ENCODE measurements at places on chromosomes 1 and 21.

GRCh38 chr1:14919751-14920150, 233.8 kb upstream of the TMEM51 start:
- DNase-seq: no peak

- DNase-seq: no peak
Observed at GRCh38 chr1:12661606-12662219, 17.8 kb downstream of the AADACL4 start.

DNA sequence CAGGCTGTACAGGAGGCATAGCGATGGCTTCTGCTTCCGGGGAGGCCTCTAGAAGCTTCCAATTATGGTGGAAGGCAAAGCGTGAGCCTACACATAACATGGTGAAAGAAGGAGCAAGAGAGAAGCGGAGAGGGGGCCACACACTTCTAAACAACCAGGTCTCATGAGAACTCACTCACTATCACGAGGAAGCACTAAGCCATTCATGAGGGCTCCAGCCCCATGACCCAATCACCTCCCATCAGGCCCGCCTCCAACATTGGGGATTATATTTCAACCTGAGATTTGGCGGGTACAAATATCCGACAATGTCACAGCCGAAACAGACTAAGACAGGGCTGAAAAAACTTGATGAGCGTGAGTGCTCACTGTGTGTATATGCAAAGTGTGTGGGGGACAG, 89.3 kb upstream of the CNIH3 start:
- no peak for DNase-seq

- DNase-seq: no peak
Observed at GRCh38 chr1:171247501-171247900, 793 bp upstream of the FMO1 start.

- peak; percentile 14 for DNase-seq
Observed at GRCh38 chr1:174021591-174022079, 522 bp downstream of the RC3H1 start.

- no peak for DNase-seq
Observed at GRCh38 chr1:65431111-65431705, 10.7 kb downstream of the LEPR start.

- no peak for DNase-seq
Observed at GRCh38 chr1:230728710-230729392, 14.9 kb upstream of the AGT start.

GRCh38 chr1:186183970-186184628, 191.0 kb downstream of the TPR start:
- DNase-seq: no peak

DNA sequence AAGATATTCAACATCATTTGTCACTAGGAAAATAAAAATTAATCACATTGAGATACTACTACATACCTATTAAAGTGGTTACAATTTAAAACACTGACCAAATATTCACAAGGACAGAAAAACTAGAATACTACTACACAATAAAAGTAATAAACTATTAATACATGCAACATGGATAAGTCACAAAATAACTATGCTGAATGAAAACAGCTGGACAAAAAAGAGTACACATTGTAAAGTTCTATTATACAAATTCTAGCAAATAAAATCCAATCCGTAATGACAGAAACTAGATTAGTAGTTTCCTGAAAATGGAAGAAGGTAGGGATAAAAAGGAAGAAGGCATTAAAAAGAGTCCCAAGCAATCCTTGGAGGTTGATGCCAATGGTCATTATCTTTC, 348.7 kb upstream of the PTBP2 start:
- DNase-seq: no peak

GRCh38 chr1:214747050-214747635, 144.1 kb downstream of the CENPF start:
- no peak for DNase-seq

GRCh38 chr1:229073251-229073650, 197.7 kb upstream of the RAB4A start:
- no peak for DNase-seq

DNA sequence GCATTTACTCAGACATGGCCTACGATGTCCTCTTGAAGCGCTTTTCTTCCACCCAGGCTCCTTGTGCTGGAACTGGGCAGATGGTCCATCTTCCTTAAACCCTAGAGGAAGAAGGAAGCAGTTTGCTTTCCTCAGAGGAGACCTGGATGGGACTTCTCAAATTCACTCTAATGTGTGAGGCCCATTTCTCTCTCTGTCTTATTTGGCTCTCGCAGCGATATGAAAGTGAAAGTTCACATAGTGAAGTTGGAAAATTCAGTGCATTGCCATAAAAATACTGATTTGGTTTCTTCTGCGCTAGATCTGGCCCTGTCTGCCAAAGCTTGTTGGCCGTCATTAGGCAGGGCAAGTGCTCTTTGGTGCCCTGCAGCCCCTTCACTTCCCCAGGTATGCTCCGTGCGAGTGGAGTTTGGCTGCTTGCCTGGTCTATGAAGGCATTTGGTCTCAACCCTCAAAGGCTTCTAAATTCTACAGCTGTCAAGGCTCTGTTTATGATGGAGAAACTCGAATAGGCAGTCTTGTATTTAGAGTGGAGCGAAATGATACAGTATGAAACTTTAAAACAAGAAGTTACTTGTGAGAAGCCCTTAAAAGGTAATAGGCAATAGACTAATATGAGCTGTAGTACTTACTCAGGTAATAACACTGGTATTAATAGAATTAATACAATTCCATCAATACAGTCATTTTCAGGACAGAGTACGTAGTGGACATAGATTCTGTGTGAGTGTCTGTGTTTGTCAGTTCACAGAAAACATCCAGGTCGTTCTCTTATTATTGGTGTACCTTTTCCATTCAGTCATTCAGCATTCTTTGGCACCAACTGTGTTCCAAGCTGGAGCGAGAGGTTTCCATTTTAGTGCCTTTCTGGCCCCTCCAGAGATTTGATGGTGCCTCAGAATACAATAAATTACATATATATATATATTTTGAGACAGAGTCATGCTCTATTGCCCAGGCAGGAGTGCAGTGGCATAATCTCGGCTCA, 20.5 kb downstream of the SZRD1 start:
- DNase-seq: no peak

DNA sequence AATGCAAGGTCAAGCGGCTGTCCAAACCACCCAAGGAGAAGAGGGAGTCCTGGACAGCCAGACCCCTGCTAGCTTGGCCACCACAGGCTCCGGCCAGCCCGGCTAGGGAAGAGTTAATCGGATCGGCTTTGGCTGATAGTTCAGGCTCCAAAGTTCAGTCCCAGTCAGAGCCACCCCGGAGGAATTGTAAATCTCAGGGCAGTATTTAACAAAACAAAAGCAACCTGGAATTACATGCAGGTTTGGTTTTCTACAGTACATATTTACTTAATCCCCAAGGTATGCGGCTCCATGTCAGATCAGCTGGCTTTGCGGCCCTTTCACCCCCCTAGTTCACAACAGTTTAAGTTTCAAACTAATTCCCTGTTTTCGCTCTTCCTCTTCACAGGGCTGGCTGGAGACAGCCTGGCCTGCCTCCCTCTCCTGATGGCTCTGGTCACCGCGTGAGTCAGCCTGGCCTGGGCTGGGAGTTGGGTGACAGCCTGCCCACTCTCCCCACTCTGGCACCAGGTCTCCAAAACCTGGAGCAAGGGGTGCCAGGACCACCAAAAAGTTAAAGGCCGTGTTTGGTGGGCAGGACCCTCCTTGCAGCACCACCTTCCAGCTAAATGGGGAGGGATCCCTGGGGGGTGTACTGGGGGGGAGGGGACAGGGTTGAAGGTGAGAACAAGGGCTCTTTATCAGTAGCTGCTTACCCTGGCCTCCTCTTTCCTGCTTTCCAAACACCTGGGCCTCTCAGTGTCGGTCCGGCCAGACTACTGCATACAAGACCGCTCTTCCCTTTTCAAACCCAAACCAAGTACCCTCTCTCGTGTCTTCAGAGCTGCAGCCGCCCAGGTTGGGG, 1.9 kb downstream of the DHRS3 start:
- no peak for DNase-seq
